ENCODE measurements at places on chromosomes 6 and 20.

DNA sequence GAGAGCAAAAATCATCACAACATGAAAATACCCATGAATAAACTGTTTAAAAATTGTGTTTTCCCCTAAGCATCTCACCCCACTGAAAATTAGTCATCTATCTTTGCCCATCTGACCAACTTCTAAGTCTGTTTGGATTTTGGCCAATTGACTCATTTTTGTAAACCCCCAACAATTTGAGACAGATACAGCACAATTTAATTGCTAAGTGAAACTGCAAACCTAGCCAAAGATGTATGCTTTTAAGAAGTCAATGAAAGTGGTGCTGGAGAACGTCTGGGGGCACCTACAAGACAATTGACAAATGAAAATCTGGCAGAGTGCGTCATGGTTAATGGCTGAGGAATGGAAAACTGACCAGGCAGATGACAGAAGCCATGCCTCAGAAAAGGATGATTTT is 30.9 kb upstream of the SLC24A3 start:
- DNase-seq = peak; percentile 5

GRCh38 chr20:15706719-15707118 is 866.5 kb downstream of the KIF16B start:
- no peak for DNase-seq

GRCh38 chr20:36847009-36847709 is 28.8 kb upstream of the TLDC2 start:
- DNase-seq = peak; percentile 61

DNA sequence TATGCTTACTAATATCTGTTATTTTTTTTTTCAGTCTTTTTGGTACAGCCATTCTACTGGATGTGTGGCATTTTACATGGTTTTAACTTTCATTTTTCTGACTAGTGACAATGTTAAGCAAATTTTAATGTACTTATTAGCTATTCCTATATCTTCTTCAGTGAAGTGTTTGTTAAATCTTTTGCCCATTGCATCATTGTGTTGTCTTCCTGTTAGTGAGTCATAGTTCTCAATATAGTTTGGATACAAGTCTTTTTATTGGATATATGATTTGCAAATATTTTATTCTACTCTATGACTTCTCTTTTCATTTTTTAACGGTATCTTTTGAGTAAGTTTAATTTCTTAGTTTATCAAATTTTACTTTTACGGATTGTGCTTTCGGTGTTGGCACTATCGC is 519.4 kb downstream of the CDKAL1 start:
- DNase-seq = peak; percentile 37

GRCh38 chr6:151388997-151389617 is 2.3 kb downstream of the ZBTB2 start:
- DNase-seq = no peak

DNA sequence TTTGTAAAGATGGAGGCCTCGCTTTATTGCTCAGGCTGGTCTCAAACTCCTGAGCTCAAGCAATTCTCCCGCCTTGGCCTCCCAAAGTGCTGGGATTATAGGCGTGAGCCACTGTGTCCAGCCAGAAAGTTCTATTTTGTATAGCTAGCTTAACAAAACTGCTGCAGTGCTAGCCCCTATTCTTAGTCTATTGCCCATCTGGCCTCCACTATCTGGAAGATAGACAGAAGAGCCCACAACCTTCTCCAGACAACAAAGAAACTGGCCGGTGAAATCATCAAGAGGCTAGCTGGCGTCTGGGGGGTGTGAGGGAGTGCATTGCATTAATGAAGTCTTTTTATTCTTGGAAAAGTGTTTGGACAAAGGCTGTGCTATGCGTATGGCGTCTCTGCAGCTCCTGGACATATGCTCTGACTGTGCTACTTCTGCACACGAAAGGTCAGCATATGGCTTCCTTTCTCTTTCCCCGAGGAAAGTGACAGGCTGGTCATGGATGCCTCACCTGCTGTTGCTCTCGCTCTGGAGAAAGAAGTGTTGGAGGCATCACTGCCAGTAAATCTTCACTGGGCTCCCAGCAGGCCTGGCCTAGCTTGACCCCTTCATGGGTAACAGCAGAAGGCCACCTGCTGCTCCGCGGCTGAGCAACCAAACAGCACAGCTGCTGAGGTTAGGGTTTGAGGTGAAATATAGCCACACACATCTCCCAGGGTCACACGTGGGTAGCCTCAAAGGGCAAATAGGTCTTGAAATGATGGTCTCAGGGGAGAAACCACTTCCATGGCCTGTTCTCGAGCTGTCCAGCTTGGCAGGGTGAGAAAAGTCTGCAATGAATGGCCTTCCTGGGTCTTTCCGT is 95.1 kb upstream of the IYD start:
- no peak for DNase-seq

GRCh38 chr20:44110816-44111568 is 76.0 kb downstream of the JPH2 start:
- DNase-seq = no peak

All from fibroblast of skin of back (primary cell).